Hepatocyte (in vitro differentiated cells): ENCODE measurements at places on chromosomes 12 and 14. TPM values are rescaled to one million over a fixed set of nuclear protein-coding genes. Genes with fewer than 3 reads are reported as not detected.

DNA sequence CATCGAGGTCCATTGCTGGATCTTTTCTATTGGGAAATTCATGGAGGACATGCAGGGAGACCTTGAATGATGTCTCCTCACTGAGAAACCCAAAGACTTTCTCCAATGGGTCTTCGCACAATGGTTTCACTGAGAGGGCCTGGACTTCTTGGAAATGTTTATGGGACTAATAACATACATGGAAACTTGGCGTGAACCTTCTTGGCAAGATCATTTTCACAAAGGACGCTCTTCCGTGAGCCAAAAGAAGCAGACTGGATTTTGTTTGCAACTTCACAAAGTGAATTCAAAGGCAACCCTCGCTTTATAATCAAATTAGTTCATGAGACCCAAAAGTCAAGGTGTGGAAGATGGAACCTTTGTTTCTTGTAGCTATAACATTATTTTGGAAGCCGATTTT lies 154.4 kb downstream of the TMEM132C start:
- no peaks in the 10 kb centered on the region for H3K36me3 ChIP-seq
- no peaks in the 10 kb centered on the region for H3K27me3 ChIP-seq
- no peak for DNase-seq
- no peak overlapping the region for H3K4me3 ChIP-seq

DNA sequence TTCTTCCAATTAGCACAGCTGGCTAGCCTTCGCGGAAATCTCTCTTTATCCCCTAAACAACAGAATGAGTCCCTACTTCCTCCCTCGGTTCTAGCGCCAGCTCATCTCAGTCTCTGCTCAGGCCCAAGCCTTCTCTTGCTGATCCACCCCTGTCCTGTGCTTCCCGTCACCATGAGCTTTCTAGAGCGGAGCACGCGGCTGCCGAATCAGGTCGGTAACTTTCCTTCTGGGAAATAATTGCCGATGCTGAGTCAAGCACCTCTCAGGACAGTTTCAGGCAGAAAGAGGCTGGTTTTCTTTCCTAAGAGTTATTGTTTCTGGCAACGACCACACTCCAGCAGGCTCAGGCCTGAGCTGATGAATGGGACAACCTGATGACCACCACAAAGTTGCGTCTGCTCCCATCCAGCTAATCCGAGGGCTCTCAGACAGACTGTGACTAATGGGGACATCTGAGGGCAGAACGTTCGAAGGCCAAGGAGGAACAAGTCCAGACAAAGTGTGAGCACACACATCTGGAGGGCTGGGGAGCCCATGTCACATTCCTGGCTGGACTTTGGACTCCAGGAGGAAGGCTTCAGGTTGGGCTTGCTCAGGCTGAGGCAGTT lies 13.6 kb upstream of the GPR68 start:
- H3K27ac ChIP-seq, result no peak overlapping the region
- DNase-seq, result no peak
- peaks cover 9% of the 10 kb centered on the region for H3K27me3 ChIP-seq
- peaks cover 6% of the 10 kb centered on the region for H3K4me1 ChIP-seq

DNA sequence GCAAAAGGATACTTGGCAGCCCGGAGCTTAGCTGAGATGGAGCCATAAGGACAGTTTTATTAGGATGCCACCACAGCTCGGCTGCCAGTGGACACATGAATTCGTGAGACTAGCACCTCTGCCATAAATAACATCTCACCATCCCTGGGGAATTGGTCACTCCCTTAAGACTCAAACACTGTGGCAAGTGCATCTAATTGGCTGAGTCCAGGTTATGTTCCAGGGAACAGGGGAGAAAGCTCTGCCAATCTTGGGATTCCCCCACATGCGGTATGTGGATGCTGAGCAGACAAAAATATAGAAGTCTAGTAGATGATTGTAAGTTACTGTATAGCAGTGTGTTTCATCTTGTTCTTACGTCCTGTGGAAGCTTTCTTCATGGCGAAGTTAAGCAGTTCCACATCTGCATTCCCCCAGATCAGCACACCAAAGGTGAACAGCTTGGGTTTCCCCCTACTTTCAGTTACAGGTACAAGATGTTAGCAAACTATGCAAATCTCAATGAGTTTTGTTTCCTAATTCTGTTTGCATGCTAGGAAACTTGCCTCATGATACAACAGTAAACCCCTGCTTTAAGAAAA lies 131.1 kb downstream of the ETV6 start:
- no peak overlapping the region for H3K27ac ChIP-seq
- no peaks in the 10 kb centered on the region for H3K27me3 ChIP-seq
- H3K4me1 ChIP-seq, result peaks cover 13% of the 10 kb centered on the region
- DNase-seq, result no peak
- H3K4me3 ChIP-seq, result no peak overlapping the region

DNA sequence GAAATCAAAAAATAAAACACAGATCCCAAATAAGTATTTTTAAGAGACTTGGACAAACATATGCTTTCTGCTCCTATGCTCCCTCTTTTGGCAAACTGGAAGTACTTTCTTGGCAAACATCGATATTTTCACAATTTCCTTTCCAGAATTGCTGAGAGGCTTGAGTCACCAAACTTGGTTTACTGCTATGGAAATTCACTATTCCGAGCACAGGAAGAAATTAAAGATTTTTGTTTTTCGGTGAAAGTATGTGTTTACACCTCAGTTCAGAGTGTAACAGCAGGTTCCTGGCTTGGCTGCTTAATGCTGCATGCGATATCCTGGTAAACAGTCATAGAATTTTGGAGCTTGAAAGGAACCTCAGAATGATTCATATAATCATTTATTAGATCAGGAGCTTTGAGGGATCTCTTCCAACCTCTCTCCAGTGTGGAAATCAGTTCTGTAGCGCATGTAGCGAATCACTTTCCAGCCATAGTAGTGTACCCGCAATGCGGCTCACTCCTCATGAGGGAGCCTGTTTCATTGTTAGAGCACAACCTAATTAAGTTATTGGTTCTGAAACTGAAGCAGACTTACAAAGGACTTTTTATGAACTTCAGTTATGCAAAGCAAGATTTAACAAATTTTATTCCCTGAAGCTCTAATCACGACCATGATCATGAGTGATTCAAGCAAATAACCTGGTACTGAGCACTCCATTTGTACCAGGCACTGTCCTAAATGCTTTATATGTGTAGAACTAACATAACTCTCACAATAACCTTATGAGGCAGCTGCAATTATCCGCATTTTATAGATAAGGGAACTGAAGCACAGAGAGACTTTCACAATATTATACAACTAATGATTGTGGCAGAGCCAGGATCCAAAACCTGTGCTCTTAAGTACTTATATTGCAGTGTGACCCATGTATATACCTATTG lies 56.4 kb upstream of the ATP2A2 start:
- peak overlapping the region; percentile 58 for H3K27ac ChIP-seq
- no peaks in the 10 kb centered on the region for H3K36me3 ChIP-seq
- peak; percentile 64 for DNase-seq
- H3K4me1 ChIP-seq, result peaks cover 9% of the 10 kb centered on the region
- H3K27me3 ChIP-seq, result no peaks in the 10 kb centered on the region
- no peak overlapping the region for H3K4me3 ChIP-seq

DNA sequence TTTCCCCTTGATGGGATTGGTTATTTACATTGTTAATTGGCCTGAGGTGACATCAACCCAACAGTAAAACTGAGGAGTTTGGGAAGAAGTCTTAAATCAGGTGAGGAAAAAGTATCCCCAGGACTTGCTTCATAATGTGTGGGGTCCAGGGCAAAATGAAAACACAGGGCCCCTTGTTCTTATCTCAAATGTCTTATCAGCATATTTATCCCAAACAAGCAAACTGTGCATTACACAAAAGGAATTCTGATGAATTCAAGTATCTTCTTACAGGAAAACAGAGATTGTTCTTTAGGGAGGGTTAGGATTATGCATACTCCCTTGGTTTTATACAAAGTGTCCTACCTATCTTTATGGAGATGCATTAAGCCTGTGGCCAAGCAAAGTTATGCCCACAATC lies 178.4 kb downstream of the SPTSSA start:
- H3K4me3 ChIP-seq, result no peak overlapping the region
- H3K27me3 ChIP-seq, result no peaks in the 10 kb centered on the region
- DNase-seq, result no peak
- no peaks in the 10 kb centered on the region for H3K36me3 ChIP-seq

- H3K27me3 ChIP-seq, result no peaks in the 10 kb centered on the region
- H3K36me3 ChIP-seq, result no peaks in the 10 kb centered on the region
- H3K27ac ChIP-seq, result peak overlapping the region; percentile 91
- DNase-seq, result no peak
- peaks cover 17% of the 10 kb centered on the region for H3K4me1 ChIP-seq
- no peak overlapping the region for H3K4me3 ChIP-seq
Observed at GRCh38 chr12:12440784-12441428, 84.0 kb downstream of the BORCS5 start.

DNA sequence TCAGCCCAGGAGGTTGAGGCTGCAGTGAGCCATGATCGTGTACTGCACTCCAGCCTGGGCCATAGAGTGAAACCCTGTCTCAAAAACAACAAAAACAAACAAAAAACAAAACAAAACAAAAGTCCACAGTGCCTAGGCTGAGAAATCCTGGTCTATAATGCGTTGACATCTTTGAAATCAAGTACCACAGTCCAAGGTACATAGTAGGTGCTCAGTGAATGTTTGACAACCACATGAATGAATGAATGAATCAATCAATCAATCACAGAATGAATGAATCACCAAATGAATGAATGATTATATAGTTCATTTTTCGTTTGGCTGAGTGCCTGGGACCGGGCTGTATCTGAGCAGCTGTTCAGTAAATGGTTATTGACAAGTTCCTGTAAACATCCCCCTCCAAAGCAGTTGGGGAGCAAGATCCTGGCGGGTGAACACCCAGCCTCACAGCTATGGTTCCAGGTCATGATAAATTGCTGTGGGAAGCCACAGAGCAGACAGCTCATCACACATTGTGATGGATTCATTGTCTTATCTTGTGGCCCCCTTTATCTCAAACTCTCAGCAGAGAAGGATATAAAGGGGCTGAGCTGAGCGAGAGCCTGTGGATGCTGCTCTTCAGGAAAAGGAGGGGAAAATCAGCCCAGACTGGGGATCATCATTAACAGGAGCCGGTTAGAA lies 30.4 kb upstream of the IFT81 start:
- no peak for DNase-seq
- H3K4me1 ChIP-seq, result no peaks in the 10 kb centered on the region
- no peak overlapping the region for H3K4me3 ChIP-seq
- H3K27me3 ChIP-seq, result no peaks in the 10 kb centered on the region

- H3K4me3 ChIP-seq, result no peak overlapping the region
- H3K4me1 ChIP-seq, result no peaks in the 10 kb centered on the region
- no peaks in the 10 kb centered on the region for H3K27me3 ChIP-seq
- no peak for DNase-seq
Observed at GRCh38 chr12:79764641-79765040, 73.9 kb upstream of the PAWR start.

DNA sequence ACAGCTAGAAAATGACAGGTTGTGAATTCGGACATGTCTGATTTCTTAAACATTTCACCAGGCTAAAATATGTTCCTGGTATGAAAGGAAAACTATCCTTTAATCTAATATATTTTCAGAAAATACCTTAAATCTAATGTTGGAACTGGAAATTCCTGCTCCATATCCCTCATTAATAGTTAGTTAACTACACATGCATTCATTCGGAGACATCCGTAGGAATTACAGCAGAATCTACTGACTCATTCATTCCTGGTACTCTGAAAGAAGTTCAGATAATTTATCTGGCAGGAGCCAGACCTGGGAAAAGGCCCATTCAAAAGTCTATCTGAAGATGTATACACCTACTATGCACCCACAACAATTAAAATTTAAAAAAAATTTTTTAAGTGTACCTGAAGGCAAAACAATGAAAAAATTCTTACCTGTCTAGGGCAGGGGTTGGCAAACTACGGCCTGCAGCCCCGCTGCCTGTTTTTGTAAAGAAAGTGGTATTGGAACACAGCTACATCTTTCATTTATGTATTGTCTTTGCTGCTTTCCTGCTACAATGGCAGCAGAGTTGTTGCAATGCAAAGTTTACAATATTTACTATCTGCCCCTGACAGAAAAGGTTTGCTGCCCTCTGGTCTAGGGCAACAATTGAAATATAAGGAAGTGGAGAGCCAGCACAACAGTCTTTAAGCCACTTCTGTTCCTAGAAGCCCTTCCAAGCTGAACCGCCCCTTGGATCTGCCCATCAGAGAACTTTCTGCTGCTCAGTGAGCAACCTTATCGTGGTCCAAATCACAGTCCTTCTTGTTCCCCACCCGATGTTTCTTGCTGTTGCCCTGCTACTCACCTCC lies 17.9 kb upstream of the NFYB start:
- no peak overlapping the region for H3K27ac ChIP-seq
- no peaks in the 10 kb centered on the region for H3K36me3 ChIP-seq
- H3K27me3 ChIP-seq, result no peaks in the 10 kb centered on the region

GRCh38 chr12:131787143-131787660 lies 41.0 kb upstream of the MMP17 start:
- H3K27me3 ChIP-seq, result no peaks in the 10 kb centered on the region
- no peaks in the 10 kb centered on the region for H3K36me3 ChIP-seq
- no peak overlapping the region for H3K27ac ChIP-seq
- no peaks in the 10 kb centered on the region for H3K4me1 ChIP-seq
- no peak for DNase-seq
- H3K4me3 ChIP-seq, result no peak overlapping the region

DNA sequence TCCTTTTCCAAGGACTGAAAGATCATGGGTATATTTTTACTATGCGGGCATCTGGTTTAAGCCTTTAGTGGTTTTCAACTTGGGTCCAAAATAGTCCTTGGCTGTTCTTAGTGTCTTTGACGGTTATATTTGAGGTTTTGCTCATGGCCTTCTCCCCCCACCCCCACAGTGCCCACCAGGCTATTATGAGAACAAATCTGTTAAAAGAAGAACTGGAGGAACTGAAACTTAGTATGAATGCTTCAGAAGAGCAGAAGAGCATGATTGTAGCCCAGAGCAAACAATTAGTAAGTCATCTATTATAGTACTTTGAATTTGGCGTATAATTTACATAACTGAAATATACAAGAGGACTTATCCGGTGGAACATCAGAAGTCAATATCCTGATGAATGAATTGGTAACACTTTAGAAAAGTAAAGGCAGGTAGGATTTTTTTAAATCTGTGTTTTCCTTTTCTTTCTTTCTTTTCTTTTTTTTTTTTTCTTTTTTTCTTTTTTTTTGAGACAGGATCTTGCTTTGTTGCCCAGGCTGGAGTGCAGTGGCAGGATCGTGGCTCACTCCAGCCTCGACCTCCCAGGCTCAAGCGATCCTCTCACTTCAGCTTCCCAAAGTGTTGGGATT lies 71.8 kb upstream of the BCAT1 start:
- no peak overlapping the region for H3K27ac ChIP-seq
- H3K4me1 ChIP-seq, result no peaks in the 10 kb centered on the region
- H3K4me3 ChIP-seq, result no peak overlapping the region
- H3K27me3 ChIP-seq, result no peaks in the 10 kb centered on the region
- no peak for DNase-seq

Gene HAL
- total RNA-seq, result 1.3 and 1.8 TPM in 2 replicates

Gene IGF1
- total RNA-seq, result 9.7 and 10.0 TPM in 2 replicates

Gene TRIM9
- 0.10 and 0.76 TPM in 2 replicates for total RNA-seq

Gene MIS18BP1
- 14.9 and 23.5 TPM in 2 replicates for total RNA-seq

Gene NTN4
- 33.5 and 37.0 TPM in 2 replicates for total RNA-seq

Gene CLEC1A
- 3.0 and 6.4 TPM in 2 replicates for total RNA-seq

Gene ORMDL2
- 28.6 and 34.2 TPM in 2 replicates for total RNA-seq
